ENCODE measurements at places on chromosomes 7 and 10.
A peak's percentile ranks its signal among the peaks of the same experiment; 100 is the strongest.

GRCh38 chr7:38448584-38449234 is 175.3 kb upstream of the TARP start:
- DNase-seq = no peak

DNA sequence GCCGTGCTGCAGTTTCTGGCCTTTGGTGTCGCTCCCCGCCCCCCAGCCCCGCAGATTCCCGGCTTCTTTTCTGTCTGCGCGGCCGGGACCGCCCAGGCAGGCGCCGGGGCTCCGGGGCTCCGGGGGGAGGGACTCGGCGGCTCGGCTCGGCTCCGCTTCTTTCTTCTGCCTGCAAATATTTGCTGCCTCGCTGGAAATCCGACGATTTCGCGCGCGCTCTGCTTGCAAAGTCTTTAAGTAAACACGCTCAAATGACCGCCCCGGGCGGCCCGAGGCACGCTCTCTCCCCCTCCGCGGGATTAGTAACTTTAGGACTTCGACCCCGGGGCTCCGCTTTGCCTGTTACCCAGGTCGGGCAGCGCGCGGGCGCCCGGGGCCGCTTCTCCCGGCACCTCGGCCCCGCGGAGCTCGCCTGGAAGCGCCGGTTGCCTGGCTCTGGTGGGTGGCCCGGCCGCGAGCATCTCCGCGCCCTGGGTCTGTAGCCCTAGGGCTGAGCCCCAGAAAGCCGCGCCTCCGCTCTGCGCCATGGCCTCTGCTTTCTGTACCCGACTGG is 3.9 kb upstream of the GATA3 start:
- peak; percentile 69 for DNase-seq

DNA sequence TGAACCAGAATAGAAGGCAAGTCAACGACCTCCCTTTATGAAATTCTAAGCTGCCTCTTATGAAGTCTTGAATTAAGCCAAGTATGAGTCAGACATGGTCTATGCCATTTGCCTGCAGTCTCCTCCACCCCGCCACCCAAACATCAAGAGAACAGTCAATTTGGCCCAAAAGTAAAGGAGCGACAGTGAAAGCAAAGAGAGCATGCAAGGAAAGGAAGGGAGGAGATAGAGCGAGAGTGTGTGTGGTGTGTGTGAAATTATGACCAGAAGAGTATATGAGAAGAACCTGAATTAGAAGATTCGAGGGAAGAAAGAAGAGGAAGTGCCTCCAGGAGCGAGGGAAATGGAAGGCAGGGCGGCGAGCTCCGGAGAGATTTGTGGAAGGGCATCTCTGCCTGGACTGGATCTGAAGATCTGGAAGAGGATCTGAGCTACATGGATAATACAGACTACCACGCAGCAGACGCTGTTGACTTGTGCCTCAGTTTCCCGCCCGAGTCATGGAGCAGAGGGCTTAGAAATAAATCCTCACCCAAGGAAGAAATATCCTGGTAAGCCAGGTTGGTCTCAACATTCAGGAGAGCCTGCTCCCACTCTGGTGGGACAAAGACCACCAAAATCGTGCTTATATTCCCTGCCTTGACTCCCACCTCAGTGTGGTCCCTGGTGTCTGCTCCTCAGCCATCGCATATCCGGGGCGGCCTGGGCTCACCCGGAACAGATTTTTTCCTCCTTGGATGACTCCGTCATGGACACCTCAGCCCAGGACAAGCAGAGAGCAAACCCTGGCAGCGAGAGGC is 459 bp downstream of the ZDHHC6 start:
- DNase-seq = no peak

- no peak for DNase-seq
These were observed 5.9 kb downstream of the FEZF1 start for GRCh38 chr7:122298618-122299017.

DNA sequence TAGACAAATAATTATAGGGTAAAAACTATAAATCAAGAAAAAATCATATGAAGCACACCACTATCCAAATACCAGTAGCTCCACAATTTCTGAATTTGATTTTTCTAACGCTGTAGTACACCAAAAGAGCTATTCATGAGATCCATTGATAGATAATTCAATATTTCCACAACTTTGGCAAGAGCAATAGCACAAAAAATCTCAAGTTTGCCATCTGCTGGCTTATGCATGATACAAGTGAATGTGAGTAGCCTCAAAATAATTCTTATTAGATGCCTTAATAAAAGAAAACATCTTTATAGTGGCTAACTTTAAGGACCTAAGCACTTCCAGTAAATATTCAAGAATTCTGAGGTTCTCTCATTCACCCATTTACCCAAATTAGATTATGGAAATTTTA is 2.2 kb upstream of the TMEM196 start:
- no peak for DNase-seq

DNA sequence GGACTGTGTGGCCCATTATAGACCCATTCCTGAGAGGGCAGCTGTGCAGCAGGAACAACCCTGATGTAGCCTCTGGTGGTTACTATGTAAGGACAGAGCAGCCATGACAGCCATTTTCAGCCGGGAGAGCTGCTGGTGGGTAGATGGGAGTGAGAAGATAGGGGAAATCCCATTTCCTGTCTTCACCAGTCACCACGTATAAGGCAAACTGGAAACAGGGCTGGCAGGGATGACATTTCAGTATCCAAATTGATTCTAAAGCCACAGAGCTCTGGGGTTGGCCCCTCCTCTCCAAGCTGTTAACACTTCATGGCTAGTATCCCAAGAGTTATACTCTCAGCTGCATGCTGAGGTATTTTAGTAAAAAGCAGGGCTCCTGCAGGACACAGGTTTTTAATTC is 15.2 kb upstream of the FZD1 start:
- DNase-seq = no peak

GRCh38 chr7:2566348-2566889 is 7.6 kb downstream of the IQCE start:
- DNase-seq = no peak

DNA sequence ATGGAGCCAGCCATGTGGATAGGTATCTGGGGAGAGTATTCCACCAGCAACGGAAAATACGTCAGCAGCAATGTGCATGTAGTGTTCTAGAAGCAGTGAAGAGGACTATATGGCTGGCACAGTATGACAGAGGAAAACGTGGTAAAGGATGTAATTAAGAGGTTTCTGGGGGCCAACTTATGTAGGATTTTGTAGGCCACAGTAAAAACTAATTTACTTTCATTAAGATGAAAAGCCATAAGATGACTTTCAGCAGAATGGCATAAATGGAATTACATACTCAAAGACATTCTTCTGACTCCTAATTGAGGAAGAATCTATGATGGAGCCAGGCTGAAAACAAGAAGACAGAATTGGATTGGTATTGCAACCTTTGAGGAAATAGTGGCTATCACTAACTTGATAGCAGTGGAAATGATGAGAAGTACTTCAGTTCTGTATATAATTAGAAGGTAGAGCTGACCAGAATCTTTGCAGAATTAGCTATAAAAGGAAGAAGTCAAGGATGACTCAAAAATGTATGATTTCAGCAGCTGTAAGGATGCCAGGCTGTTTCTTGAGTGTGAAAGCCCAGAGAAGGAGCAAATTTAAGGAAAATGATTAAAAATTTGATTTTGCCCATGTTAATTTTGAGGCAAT is 156.7 kb downstream of the MBL2 start:
- DNase-seq = no peak
